ENCODE measurements at places on chromosomes 2 and 18.

DNA sequence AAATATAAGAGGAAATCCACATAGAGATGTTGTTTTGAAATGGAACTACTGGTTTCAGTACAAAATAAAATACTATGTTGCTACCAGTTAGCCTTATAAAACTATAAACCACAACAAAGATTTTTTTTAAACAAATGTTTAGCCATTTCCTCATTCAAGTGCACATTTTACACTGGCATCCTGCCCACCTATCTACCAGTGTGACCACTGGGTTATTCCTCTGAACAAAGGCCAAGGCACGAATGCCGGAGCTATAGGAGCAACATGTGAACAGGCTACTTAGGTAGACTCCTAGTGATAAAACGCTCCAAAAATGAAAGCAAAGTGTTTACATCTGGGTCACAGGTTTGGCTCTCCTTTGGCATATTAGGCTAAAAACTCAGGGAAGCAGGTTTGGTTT is 31.8 kb upstream of the SULT1C4 start:
- no peak for DNase-seq

DNA sequence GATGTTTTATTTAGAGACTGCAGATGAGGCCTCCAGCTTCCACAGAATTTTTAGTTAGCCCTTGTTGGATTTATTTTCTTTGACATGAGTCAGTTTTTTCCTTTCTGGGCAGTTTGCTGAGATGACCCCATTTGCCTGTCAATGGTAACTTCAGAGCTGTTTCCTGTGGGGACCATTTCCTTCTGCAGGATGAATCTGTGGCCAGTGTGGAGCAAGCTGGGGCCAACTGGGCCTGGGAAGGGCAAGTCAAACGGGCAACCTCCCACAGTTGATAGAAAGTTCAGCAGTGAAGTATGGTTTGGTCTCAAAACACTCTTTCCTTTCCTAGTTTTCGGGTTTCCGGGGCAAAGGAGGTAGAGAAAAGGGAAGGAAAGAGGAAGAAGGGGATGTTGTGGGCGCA is 291.4 kb upstream of the NRP2 start:
- DNase-seq = no peak

DNA sequence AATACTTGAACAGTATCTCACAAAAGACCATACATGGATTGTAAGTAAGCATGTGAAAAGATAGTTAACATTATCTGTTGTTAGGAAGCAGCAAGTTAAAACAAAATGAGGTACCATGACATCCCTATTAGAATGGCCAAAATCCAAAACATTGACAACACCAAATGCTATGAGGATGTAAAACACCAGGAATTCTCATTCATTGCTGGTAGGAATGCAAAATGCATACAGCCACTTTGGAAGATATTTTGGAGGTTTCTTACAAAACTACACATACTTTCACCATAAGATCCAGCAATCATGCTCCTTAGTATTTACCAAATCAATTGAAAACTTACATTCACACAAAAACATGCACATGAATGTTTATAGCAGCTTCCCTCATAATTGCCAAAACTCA is 30.9 kb upstream of the ICOS start:
- no peak for DNase-seq

DNA sequence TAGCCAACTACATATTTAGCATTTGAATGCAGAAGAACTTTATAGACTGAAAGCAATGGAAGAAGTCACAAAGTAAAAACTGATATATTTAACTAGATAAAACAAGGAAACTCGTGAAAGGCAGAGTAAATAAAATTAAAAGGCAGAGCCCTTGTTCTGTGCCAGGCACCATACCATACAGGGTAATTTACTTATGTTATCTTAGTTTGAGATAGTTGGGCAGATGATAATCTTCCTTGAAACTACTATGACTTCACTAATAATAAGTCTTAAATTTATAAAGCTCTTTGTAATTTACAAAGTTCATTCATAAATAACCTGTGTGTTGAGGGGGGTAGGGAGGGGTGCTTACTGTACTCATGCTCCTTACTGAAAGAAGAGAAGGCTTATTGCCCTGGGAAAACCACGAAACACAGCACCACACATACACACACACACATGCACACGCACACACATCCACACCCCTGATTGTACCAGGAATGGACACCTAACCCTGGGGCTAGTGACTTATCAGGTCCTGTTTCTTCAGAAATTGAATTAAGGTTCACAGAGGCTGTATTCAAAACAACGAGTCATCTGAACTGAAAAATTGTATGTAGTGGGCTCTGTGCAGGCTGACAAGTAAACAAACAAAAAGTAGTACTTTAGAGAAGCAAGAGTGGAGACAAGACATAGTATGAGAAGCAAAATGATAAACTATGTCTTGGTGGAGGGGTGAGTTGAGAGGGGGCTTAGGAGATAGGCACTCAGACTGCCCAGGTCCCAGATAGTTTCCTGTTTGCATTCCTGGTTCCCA is 38.1 kb downstream of the AGFG1 start:
- DNase-seq = no peak

DNA sequence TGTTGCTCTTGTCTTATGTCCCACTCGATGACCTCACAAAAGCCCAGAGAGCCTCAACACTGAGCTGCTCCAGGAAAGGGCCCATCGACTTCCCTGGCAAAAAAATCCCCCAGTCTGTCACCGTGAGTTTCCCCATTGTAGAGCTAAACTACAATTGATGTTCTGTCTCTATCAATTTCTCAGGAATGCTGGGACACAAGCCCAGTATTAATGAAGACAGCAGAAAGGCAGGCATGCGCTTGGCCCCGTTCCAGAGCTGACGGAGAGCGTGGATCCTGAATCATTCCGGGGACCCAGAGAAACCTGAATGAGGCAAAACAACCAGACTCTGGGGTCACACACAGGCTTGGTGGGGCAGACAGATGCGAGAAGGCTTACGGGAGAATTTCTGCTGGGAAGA is 146.9 kb downstream of the TTC32 start:
- no peak for DNase-seq

DNA sequence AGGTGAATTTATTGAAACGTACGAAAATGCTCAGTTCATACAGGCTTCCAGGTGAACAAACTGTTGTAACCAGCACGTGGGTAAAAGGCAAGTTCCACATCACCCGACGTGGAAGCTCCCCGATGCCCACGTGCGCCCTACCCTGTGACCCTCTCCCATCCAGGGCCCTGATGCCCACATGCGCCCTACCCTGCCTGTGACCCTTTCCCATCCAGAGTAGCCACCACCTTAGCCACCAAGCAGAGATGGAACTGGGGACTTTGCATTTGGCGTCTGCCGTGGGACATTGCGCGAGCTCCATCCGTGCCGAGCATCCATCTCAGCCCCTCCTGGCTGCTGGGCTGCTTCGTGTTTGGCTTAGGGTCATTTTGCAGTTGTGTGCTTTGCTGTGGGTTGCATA is 37.5 kb downstream of the ANO7 start:
- no peak for DNase-seq

DNA sequence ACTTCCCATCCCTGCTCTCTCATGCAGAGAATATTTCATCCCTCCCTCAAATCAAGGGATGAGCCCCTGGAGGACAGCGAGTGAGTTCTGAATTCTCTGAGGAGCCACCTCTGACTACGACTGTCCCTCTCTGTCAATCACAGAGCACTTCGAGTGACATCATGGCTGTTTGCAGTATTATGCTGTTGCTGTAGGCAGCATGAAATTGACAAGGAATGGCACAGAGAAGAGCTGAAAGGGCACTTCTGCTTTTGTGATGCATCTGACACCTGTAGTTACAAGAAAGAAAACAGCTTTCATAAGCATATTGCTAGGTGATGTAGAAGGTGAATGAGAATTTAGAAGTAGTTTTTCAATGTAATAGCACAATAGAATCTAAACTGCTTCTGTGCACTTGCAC is 166.9 kb downstream of the ARHGAP15 start:
- DNase-seq = no peak

DNA sequence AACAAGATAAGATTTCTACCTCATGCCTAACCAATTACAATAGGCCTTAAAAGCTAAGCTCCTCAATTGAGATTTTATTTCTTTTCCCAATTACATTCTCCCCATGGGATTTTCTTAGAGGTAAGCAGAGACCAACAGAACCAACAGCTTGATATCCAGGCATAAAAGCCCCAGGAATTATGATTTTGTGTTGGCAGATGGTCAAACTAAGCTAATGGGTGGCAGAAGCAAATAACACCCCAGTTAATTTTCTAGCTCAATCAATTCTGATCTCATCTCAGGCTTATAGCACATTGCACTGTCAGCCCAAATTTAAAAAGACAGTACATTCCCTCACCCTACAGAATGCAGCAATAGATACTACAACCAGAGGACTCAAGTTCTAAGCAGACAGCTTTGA is 156.4 kb downstream of the NRXN1 start:
- peak; percentile 44 for DNase-seq

DNA sequence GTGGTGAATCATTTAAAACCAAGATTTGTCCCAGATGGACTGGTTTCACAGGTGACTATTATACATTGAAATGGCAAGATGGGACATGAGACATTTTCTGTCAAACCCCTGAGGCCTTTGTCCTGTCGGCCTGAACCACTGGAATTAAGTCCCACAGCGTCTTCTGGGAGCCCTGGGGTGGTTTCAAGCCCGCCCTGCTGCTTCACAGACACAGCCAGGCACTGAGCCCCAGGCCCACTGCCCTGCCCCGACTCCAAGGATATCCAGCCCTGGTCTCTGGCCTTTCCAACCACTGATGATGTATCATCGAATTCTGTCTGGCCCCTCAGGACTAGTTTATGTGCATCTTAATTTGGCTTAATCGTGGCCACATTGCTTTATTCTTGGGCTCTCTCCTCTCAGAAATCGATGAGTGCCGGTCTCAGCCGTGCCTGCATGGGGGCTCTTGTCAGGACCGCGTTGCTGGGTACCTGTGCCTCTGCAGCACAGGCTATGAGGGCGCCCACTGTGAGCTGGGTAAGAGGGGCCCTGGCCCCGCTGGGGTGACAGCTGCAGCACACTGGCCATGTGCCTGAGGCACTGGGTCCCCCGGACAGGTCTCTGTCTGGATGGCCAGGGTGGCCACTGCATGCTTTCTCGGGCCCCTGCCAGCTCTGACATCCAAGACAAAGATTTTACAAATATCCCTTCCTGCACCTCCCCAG is 39.5 kb downstream of the MTERF4 start:
- no peak for DNase-seq

- DNase-seq = no peak
Measured at GRCh38 chr2:168559187-168559586, 103.1 kb downstream of the CERS6 start.

DNA sequence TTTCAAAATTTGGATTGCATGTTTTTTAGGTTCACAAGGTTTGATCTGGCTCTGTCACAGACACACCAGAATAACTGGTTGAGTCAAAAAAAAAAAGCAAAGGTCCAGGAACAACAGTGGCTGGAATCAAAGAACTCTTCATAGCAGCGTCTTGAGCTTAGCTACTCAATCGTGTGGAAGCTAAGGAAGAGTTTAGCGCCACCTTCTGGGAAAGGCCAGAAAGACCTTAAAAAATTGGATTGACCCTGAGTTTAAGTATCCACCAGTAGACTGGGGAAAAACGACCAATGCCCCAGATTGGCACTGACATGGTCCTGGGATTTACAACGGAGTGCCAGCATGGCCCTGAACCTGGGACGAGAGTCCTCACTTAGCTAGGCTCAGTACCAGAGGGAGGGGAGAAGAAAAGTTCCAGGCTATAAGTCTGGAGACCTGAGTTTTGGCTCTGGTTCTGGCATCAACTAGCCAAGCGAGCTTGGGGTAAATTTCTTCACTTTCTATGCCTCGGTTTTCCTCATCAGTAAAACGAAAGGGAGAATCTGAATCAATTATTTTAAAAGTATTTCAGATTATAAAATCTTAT is 71.1 kb upstream of the TFCP2L1 start:
- peak; percentile 67 for DNase-seq

GRCh38 chr2:197372592-197372991 is 62.0 kb upstream of the ANKRD44 start:
- DNase-seq = no peak

DNA sequence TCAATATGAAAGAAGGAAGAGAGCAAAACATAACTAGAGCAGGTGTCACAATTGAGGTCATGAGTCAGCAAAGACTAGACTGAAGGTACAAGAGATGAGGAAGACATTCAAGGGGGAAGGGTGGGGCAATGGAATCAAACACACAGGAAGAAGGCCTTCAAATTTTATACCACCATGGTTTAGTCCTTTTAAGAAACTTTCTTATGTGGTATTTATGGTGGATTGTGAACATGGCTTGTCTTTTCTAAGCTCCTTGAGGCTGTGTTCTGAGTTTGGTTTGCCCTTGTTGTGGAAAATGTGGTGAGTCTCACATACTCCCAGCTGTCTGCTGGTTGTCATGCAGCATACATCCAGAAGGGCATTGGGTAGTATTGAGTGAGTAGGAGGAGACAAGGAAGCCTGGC is 62.1 kb downstream of the NABP1 start:
- no peak for DNase-seq

- DNase-seq = no peak
Measured at GRCh38 chr18:70732188-70732587, 443.3 kb downstream of the SOCS6 start.

DNA sequence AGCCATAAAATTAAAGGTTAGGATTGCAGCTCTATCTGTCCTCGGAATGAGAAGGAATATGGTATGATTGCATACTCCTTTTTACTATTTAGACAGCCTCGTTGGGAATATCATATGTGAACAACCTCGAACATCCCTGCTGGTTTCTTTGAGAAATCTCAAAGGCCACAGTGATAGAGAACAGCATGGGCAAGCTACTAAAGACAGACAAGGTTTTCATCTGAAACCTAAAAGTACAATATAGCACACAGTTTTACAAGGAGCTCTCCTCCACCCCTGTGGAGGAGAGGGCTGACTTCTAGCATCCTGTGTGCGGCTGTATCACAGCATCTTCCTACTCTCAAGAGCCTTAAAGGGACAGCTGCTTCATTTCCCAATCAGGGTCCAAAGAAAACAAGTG is 104.3 kb downstream of the VWC2L start:
- DNase-seq = no peak

GRCh38 chr18:51955136-51955535 is 384.9 kb upstream of the DCC start:
- DNase-seq = no peak

GRCh38 chr2:150371044-150371818 is 116.2 kb downstream of the RND3 start:
- no peak for DNase-seq

- no peak for DNase-seq
Measured at GRCh38 chr18:12656938-12657683, 796 bp downstream of the SPIRE1 start.

DNA sequence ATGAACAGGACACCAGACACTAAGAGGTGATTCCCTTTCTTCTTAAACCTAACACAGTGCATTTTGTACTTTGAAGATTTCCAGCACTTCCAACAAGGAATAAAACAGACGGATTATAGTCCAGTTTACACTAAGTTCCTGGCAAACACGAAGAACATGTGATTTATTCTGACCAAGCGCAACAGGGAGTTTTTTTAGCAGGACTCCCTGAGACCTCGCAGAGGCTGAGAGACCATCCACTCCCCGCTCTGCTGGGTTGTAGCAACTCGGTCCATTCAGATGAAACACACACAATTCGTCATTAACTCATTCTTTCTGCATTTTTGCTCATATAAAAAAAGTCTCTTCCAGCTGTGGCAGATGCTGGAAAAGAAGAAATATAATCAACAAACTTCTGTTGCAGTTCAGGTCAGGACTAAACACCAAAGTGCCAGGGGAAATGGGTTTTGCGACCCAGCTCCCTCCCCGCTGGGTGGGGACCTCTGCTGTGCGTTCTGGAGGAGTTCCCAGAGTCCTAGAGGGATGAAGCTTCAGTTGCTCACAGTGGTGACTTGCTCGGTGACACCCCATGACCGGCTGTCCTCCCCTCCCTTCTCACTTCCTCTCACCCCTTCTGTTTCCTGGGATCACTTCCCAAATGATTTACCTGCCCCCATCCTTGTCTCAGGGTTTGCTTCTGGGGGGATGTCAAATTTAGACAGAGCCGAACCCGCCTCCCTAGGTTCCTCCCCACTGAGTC is 52.5 kb downstream of the KCNF1 start:
- no peak for DNase-seq

Measured in NCI-H1694 (cell line).